ENCODE measurements at places on chromosomes 11 and 22. TPM values are rescaled to one million over a fixed set of nuclear protein-coding genes. Genes with fewer than 3 reads are reported as not detected.

- no peak for DNase-seq
Measured at GRCh38 chr11:133947321-133947756, 9.4 kb downstream of the IGSF9B start.

DNA sequence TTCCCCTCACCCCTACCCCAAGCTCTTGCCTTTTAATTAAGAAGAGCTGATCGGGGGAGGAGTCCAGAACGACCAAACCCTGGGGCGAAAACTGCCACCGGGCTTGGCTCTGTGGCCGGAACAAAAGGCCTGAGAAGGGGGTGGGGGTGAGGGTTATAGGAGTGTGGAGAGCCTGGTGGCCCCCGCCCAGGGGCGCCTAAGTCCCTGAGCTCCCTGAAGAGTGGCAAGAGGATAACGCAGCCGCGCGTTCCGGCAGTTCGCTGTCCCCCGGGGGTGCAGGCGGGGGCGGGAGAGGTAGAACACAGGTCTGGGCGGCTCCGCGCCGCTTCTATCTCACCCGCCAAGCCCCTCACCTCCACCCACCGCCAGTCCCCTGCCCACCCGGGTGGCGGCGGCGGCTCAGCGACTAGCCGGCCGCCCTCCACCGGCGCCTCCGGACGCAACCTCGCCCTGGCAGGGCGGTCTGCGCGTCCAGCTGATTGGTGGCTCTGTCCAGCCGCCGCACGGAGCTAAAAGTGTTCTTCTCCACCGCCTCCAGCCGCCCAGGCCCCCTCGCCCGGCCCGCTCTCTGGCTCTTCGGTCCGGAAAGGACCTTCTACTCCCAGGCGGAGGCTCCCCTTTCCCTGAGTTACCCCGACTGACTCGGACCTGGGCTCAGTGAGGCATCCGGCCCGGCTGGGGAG, 18.7 kb upstream of the BDNF start:
- DNase-seq: no peak

GRCh38 chr11:783581-784015, 6.3 kb downstream of the CEND1 start:
- DNase-seq: no peak

GRCh38 chr11:45024316-45024715, 73.6 kb upstream of the TP53I11 start:
- DNase-seq: no peak

GRCh38 chr11:57345555-57346211, 7.5 kb downstream of the P2RX3 start:
- peak; percentile 71 for DNase-seq

DNA sequence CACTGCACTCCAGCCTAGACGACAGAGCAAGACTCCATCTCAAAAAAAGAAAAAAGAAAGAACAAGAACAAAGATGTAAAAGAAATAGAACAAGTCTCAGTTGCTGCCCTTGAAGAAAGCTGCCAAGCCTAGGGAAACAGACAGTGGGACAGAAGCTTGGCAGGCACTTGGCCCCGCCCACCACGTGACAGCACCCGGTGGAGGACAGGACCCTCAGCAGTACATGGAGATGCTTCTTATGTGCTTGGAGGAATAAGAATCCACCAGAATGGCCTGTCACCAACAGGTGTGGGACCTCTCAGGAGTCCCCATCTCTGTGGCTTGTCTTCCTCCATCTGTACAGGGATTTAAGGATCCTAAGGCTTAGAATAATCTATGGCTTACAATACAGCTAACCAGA, 7.6 kb upstream of the TMPRSS6 start:
- no peak for DNase-seq

DNA sequence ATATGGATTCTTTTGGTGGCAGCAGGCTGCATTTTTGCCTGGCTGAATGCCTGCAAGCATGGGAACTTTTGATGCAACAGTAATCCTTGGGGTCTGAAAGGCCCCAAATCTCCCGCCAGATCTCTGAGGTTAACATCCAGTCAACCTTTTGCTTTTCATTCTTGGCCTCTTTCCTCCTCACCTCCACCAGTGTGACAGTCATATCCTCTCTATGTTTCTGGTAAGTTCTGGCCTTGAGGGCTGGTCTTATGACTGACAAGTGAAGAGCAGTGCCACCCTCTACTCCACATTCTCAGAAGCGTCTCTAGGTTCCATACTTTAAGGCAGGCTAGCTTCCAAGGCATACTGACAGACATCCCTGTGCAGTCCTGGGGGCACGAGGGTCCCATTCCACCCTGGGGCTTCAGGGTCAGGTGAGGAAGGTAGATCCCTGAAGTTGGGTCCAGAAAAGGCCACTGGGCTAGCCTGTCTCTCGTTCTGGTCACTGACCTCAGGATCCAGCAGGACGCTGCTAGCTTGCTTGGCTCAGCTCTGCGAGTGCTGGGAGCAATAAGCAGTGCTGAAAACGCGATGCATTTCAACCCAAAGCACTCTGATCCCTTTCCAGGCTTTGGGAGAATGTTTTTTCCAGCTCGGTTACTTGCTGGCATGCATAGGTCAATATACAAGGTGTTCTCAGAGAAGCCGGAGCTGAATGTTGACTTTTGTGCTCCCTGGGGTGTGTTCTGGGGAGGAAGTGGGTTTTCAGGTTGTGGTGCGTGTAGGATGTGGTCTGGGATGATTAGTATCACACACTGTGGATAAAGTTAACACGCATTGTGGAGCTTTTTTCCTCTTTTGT, 75.2 kb downstream of the PTPRJ start:
- peak; percentile 81 for DNase-seq

DNA sequence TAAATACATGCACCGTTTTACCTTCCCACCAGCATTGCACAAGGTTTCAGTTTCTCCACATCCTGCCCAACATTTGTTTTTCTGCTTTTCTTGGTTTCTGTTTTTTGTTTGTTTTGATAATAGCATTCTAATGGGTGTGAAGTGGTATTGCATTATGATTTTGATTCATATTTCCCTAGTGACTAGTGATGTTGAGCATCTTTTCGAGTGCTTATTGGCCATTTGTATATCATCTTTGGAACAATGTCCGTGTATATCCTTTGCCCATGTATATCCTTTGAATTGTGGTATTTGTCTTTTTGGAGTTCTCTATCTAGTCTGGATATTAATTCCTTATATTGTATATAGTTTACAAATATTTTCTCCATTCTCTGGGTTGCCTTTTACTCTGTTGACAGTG, 2914.8 kb upstream of the OR11H1 start:
- no peak for DNase-seq

- no peak for DNase-seq
Measured at GRCh38 chr11:24628224-24628776, 131.4 kb downstream of the LUZP2 start.

DNA sequence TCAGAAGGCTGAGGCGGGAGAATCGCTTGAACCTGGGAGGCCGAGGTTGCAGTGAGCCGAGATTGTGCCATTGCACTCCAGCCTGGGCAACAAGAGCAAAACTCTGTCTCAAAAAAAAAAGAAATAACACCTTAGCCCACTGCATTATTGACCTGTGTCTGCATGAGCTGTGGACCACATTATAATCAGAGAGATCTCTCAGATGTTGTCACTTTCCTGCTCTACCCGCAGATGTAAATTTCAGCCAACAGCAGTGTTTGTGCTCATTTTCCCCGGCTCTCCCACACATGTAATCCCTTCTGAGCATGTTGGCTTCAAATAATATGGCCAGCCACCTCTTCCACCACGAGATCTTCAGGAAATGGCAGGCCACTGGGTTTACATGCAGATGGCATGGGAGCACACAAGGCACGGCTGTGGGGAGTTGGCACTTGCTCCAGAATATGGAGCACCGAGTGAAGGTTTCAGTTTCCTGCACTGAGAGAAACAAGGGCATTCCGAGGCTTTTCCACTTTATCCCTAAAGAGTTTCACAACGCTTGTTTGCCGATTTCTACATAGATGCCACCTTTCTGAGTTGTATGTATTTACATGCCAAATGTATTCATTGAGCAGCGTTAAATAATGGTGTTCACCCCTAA, 19.7 kb downstream of the CDPF1 start:
- DNase-seq: no peak

DNA sequence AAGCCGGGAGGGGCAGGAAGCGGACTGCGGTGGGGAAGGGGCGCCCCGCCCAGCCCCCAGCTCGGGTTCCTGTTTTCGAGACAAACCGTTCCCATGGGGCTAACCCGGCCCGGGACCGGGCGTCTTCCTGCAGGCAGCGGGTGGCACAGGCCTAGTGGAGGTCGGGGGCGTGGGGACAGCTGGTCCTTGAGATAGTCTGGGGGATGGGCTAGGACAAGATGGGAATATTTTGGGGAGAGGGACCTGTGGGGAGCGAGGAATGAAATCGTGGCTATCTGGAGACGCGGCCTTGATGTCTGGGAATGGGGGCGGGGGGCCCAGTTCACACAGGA, 1.2 kb upstream of the RASGRP2 start:
- DNase-seq: no peak

- DNase-seq: no peak
Measured at GRCh38 chr11:92141159-92141558, 83.5 kb upstream of the FAT3 start.

DNA sequence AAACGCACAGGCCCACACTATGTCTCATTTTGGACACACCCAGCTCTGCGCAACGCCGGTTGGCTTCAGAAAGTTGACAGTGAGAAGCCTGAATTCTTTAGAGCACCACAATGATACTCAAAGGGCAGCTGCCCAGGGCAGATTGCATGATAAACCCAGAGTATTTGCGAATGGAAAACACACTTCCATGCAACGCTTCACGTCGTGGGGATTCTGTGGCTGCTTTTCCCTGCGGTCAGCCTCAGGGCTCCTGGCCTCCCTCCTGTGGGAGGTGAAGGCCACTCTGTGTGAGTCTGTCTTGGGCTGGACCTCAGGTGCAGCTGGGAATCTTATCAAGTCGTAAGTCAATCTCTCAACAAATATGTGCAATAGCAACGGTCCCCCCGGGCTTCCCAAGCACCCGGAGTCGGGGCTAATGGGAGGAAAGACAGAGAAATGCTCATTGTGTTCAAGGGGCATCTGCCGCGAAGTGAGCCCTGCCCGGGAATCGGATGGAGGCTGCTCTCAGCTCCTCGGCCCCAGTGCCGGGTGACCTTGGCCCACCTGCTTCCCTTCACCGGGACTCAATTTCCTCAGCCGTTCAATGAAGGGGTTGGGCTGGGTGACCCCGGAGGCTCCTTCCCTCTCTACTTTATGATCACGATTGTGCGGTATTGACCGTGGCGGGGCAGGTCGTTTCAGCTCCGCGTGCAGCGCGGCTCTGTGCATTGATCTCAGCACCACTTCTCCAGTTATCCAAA, 623.6 kb downstream of the BRD1 start:
- DNase-seq: no peak

- DNase-seq: no peak
Measured at GRCh38 chr22:29947410-29948384, 64.7 kb downstream of the MTMR3 start.

- peak; percentile 76 for DNase-seq
Measured at GRCh38 chr11:119373921-119374631, 7.4 kb downstream of the USP2 start.

DNA sequence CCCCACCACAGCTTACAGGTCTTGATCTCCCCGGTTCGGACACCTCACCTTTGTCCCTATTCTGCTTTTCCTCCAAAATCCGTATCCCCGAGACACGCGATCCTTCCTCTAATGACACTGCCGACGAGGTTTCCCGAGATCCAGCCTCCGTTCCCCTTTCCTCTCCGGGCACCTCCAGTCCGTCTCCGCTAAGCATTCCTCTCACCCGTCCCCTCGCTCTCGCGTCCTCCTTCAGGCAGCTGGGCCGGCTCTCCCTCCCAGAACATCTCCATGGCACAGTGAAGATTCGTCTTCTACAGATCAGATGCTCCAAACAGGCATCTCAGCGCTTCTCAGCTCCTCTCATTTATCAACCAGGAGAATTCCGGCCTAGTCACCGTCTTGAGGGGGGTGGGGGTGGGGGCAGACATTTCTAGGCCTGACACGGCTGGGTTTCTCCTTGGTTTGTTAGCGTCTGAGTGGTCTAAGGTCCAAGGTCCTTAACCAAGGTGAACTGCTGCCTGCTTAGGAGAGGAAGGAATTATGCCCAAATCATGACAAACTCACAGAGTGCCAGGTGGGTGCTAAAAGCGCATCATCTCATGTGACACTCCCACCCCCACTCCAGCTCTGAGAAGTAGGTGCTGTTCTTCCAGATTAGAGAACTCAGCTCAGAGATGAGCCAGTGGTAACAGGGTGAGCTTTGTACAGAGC, at the start of gene SPTBN2:
TSS of gene SPTBN2 (minus strand) at position 524 of the 693 bp plus-strand sequence. CDS start 7,976 bp downstream, outside the sequence.
- no peak for DNase-seq

DNA sequence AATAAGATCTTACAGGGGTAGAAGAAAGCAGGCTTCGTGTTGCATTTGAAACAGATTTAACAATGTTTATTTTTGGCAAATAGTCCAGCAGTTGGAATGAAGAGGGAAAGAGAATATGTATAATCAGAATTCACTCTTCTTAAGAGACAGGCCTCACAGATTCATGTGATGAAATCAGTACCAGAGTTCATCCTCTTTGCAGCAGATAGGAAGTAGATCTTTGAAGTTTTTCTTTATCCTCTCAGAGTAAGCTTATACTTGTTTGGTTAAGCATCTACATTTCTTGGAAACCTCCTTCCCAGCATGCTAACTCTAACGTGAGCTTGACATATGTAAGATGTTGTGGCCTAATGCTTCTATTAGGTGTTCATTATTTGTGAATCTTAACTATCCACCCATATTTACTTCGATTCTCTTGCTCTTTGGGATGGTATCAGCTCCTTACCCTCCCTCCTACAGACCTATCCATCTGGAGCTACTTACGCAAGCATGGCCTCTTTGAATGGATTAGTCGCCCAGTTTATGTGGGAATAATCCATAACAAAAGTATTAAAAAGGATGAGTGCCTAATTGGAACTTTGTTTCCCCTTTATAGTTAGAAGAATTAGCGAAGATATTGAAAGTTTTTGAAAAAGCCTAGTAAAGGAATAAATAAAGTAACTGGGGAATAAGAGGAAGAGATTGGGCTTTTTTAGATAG, 80.1 kb downstream of the PRMT3 start:
- no peak for DNase-seq

DNA sequence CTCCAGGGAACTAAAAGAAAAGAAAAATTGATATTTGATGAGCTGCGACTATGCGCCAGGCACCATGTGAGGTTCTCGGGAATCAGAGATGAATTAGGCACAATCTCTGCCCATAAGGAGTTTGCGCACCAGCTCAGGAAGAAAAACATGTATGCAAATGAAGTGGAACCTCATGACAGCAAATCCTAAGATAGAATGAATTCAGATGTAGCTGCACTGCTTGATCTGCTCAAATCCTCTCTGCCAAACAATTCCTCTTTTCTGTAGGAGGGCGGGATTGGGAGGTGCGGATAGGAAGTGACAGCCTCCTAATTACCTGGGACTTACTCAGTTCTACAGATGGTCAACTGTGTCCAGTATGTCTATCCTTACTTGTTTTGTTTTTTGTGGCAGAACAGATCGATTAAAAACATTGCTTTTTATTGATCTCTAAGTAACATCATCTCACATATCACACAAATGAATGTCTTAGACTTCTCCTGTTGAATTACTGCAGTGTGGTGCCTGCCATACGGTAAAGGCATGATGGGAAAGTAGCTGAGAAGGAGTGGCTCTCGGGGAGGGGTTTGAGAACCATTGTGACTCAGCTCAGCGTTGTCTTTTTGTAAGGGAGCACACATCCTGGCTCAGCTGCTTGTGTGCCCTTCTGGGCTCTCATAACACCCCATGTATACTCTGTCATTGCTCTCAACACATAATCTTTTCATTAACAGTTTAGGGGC, 13.9 kb downstream of the CRTAM start:
- no peak for DNase-seq

RAG2 gene
- total RNA-seq: not detected

ARHGAP8 gene
- total RNA-seq: 114 TPM

OR6A2 gene
- total RNA-seq: 0.48 TPM

CCDC73 gene
- not detected for total RNA-seq

PKDREJ gene
- total RNA-seq: not detected

All from PC-9 (cell line).